Activated T-helper 9 cell treated with anti-CD3 and anti-CD28 coated beads, Interleukin-2, amount 50 U/mL, for 16 hours (primary cell): ENCODE measurements at places on chromosomes 12 and 14.
A peak's percentile ranks its signal among the peaks of the same experiment; 100 is the strongest.

DNA sequence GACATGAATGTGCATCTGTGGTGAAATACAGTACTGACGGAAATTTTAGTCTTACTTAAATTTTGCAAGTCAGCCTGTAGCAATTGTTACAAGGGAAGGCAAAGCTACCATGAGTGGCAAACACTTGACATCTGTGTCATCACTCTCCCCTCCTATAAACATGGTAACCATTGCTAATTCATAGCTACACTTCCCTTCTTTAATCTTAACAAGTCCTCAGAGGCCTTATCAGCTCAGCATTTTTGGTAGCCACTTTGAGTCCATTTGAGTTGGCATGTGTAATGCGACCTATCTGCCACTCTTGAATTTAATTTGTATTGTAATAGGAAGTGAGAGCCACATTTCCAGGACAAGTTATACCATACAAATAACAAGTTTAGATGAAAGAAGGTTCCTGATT, 218.1 kb downstream of the RMST start:
- DNase-seq = no peak

DNA sequence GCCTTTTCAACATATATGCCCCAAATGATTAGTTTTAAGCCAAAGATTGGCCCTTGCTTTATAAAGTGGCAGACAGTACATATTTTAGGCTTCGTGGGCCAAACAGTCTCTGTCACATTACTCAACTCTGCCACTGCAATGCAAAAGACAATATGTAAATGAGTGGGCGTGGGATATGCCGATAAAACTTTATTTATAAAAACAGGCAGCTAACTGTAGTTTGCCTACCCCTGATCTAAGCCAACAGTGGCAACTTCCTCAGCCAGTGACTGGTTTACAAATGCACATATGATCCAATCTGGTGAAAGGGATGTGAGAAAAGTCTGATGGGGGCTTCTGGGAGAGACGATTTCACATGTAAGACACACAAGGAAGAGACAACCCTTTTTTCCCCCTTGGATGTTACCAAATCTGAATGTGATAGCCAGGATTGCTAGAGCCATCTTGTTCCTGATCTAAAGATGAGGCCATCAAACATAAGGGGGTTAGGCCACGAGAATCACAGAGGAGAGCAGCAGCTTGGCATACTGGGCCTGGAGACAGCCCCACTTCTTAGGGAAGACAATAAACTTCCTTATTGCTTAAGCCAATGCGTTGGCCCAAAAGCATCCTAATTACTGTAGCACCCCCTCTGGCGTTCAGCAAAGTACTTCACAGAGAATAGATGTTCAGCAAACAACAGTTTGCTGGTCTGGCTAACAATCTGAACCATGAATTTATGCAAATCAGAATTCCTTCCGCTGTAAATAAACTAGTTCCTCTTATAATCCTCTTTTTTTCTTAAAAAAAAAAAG, 75.2 kb upstream of the TMCC3 start:
- DNase-seq = no peak

DNA sequence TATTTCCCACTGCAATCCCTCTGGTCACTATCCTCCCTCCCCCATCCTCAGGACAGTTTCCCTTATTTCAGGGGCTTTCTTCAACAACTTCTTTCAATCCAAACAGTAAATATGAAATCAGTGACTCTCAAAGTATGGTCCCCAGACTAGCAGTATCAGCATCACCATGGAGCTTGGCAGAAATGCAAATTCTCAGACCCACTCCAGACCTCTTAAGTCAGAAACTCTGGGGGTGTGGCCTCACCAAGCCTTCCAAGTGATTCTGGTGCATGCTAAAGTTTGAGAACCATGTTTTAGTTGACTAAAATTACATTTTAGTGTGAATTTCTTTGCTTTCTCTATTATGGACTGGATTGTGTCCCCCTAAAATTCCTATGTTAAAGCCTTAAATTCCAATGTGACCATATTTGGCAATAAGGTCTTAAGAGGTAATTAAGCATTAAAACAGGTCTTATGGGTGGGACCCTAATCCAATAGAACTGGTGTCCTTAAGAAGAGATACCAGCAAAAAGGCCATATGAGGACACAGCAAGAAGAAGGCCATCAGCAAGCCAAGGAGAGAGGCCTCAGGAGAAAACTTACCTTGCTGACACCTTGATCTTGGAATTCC, 23.2 kb downstream of the ATP2B1 start:
- DNase-seq = no peak

DNA sequence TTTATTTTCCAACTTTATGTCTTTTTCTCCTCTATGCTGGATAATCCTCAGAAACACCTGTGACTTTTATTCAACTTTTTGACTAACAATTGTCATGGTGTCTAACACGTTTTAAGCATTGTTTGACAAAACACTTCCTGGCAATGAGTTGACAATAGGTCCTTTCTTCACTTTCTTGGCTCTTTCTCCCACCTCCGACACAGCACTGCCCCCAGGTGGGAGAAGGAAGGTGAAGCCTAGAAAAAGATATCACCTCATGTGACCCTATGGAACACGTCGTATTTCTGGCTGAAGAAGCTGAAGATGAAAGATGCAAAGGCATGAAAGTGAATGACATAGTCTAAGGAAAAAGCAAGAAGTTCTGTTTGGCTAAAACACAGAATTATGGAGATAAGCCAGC, 430.0 kb downstream of the ETNK1 start:
- DNase-seq = no peak

DNA sequence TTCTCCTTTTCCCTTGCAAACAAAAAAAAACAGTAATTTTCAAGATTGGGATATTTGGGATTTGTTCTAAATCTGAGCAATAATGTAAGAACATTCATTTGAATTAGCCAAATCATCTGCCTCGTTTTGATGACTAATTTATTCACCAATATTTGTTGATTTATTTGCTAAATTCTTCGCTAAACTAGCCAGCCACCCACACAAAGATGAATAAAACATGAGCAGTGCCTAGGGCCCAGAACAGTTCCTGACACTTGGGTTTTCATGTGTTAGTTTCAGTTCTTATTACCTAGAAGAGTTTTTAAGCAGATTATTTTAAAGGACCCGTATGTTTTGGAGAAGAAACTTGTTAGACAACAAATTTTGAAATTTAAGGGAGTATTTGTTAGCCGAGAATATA, 1.4 kb downstream of the ETNK1 start:
- no peak for DNase-seq

DNA sequence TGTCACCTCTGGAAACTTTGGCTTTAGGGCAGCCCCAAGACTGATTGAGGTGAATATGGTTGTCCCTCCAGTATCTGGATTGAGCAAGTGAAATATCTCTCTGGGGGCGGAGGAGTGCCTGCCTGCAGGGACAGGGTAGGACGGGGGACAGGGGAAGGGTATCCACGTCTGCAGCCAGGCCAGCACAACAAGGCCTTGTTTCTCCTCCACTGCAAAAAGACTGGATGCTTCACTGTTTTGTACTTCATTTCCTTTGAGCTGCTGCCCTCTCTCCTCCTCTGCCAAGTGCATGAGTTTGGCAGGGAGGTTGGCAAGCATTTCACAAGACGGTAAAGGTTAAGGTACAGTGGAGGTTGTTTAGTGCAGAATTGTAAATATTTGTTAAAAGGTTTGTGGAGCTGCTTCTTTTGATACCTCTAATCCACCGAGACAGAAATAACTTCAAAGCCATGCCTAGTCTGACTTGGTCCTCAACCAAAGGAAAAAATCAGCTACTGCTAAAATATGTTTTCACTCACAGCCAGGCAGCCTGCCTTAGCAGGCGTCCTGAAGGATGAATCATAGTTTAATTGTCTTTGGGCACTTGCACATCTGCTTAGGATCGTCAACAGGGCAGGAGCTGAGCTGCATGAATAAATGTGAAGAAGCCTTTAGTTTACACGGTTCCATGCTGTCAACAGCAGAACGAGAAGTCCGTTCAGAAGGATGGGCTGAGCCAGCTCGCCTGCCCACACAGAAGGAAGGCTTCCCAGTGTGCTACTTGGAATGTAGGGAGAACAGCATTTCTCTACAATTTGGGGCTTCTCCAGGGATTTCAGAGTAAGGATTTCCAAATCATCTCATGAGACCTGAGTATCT, 269.7 kb downstream of the TTC6 start:
- DNase-seq = no peak

GRCh38 chr14:75561013-75561432, 17.4 kb upstream of the FLVCR2 start:
- DNase-seq = no peak

DNA sequence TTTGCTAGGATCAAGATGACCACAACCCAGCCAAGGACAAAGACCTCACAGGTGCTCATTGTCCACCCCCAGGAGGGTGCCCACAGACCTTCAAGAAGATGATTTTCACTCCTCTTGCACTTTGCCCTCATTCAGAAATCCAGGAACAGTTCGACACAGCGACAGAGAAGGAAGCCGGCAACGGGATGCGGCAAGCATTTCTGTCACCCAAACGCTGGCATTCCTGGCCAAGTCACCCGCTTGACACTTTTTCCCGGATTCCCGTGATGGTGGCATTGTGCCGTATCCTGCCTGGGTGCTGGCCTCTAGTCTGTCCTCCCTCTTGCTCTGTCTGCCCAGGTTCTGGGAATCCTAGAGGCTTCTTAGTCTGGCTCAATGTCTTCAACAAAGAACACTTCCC, 770.4 kb upstream of the ALG10B start:
- no peak for DNase-seq

- DNase-seq = no peak
Observed at GRCh38 chr12:114952573-114953271, 268.7 kb upstream of the TBX3 start.

DNA sequence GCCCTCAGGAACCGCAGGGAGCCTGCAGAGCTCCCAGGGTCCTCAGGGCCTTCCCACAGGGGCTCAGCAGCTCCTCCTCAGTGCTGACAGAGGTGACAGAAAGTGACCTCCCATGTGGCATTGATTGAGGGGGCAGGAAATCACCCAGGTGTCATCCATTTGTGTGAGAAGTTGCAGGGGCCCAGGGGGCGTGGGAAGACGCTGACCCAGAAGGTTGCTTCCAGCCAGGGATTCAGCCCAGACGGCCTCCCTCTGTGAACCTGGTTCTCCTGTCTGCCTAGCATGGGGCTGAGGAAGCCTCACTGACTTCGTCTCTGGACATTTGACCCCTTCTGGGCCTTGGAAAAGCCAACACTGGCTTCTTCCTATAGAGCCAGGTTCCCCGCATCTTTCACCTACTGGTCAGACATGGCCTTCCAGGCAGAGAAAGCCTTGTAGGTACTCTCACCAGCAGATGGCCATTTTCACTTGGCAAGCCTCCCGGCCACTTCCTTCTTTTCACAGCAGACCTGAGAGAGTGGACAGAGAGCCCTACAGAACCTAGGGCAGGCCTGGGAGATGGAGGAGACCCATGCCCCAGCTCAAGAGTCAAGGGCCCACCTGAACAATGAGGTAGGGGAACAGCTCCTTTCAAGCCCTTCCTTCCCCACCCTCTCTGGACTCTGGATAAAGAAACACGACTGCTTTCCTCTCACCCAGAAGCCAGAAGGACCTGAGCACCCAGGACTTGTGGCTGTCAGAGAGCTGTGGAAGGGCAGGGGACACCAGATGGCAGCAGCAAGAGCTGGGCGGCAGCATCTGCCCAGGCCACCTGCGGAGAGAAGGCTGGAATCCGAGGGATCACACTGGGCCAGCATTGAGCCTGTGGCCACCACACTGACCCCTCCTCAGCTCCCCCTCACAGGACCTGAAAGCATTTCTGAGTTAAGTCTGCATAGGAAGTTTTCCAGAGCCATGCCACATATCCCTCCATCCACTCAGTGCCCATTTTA, 377.8 kb downstream of the DPF3 start:
- no peak for DNase-seq

- DNase-seq = no peak
Observed at GRCh38 chr14:53035336-53036210, 84.7 kb upstream of the FERMT2 start.

GRCh38 chr12:26621932-26622331, 211.1 kb downstream of the ITPR2 start:
- no peak for DNase-seq

- no peak for DNase-seq
Observed at GRCh38 chr12:16012117-16012516, 101.0 kb downstream of the DERA start.

- no peak for DNase-seq
Observed at GRCh38 chr12:7068240-7068993, 7.9 kb downstream of the C1S start.

GRCh38 chr12:19893514-19893913, 454.2 kb downstream of the AEBP2 start:
- DNase-seq = no peak

DNA sequence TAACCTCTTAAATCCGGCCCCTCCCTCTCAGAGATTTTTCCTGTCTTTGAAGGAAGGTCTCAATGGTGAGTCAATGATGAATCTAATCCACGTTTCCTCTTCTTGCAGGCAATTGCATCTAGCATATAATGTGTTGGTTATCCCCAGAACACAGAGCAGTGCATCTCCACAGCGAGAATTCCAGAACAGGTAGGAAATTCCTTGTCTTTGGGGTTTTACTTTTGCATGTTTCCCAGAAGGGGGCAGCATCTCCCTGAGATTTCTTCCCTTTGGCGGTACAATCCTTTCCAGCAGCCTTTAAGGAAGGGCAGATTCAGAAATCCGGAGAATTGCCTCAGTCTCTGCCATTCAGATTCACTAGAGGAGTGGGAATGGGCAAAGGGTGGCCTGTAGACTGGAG, 128.0 kb downstream of the KCNA5 start:
- no peak for DNase-seq

DNA sequence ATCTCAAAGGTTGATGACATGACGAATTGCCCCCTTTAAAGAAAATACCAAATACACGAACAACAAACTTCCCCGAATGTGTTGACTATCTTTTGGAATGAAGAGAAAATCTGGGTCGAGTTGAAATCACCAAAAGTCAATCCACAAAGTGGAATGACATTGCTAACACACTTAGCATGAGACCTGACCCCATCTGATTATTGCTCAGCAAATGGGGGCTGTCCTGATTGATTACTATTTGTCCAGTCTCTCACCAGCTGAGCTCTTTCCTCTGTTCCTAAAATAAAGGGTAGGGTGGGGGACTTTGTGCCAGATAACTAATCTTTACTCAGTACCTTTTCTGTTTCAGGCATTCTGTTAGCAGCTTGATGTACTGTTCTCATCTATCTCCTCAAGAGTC, 223.4 kb downstream of the APAF1 start:
- no peak for DNase-seq

DNA sequence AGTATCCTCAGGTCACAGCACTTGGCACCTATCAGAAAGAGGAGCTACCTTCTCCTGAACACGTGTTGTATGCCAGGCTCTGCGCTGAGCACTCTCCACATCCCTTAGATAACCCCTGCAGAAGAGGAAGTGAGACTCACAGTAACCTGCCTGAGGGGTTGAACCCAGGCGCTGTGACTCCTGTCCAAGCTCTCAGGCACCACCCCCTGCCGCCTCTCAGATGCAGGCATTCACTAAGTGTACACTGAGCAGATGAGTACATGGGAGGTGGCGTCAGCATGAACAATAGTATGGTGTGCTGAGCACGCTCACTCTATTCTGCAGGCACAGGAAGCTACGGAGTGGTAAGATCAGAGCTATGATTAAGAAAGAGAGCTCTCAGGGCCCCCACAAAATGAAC, 21.0 kb upstream of the RIC8B start:
- peak; percentile 36 for DNase-seq

GRCh38 chr14:101454229-101454628, 107.1 kb upstream of the DIO3 start:
- DNase-seq = no peak
